Activated gamma-delta T cell treated with anti-CD3 and anti-CD28 coated beads, Interleukin-2, amount 50 U/mL, for 16 hours (primary cell): ENCODE measurements at places on chromosomes 1 and 21.

- no peak for DNase-seq
Observed at GRCh38 chr1:215900684-215901083, 333.6 kb downstream of the KCTD3 start.

DNA sequence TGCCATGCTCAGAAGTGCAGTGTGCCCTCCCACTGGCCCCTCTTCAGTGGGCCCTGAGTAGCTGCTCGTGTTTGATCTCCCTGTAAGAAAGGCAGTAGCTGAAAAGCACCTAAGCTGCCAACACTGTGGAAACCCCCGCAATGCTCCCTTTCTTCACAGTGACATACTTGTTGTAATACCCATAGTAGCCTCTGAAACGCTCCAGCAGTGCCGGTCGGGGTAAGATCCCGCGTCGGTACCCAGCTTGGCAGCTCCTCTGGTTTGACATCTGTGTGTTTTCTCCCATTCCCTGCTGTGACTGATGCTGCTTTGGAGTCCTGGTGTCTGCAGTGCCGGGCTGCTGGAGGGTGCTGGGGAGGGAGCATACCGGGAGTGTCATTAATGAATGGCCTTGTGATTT is 3.6 kb downstream of the CHAF1B start:
- no peak for DNase-seq

- DNase-seq = no peak
Observed at GRCh38 chr1:181184621-181185020, 96.1 kb downstream of the IER5 start.

DNA sequence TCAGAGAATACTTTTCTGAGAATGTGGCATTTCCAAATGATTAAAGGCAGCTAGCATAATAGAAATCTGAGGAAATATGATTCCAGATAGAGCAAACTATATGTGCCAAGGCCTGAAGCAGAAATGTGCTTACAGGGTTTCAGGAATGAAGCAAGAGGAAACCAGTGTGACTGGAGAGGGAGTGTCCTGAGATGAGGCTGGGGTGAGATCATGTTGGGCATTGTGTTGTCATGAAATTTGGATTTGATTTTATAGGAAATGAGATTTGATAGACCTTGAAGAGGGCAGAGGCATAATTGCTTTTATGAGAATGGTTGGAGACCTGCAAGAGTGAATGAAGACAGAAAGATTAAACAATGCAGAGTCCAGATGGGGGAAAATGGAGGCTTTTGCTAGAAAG is 338.1 kb upstream of the SNX7 start:
- DNase-seq = no peak

GRCh38 chr1:155218854-155219591 is 10.5 kb downstream of the MTX1 start:
- no peak for DNase-seq

DNA sequence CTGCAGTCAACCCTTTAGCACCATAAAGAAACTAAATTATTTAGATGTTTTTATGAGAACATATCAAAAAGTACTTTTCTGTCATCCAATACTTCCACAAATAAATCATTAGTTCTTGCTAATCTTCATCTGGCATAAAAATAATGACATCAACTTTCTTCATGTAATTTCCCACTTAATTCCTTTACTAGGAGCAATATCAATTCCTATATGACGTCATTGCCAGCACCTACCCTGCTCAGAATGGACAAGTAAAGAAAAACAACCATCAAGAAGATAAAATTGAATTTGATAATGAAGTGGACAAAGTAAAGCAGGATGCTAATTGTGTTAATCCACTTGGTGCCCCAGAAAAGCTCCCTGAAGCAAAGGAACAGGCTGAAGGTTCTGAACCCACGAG is 116.9 kb downstream of the PTPRC start:
- no peak for DNase-seq

DNA sequence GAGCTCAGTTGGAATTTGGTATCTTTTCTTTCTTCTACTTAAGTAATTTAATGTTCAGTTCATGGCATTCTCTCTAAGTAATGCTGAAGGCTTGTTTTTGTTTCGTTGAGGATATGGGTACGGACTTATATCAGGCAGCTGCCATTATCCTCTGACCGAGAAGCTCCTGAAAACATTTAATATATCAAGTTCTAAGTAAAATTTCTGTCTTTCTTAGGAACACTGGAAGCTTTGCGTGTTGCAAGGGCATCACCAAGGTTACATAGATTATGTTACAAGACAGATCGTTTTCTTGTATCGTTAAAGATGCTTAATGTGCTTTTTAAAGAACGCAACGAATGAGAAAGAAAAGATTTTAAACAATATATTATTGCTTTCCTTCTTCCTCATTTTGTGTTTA is 1.0 kb upstream of the GALNT2 start:
- no peak for DNase-seq

- no peak for DNase-seq
Observed at GRCh38 chr1:205332015-205332791, 10.7 kb upstream of the NUAK2 start.

DNA sequence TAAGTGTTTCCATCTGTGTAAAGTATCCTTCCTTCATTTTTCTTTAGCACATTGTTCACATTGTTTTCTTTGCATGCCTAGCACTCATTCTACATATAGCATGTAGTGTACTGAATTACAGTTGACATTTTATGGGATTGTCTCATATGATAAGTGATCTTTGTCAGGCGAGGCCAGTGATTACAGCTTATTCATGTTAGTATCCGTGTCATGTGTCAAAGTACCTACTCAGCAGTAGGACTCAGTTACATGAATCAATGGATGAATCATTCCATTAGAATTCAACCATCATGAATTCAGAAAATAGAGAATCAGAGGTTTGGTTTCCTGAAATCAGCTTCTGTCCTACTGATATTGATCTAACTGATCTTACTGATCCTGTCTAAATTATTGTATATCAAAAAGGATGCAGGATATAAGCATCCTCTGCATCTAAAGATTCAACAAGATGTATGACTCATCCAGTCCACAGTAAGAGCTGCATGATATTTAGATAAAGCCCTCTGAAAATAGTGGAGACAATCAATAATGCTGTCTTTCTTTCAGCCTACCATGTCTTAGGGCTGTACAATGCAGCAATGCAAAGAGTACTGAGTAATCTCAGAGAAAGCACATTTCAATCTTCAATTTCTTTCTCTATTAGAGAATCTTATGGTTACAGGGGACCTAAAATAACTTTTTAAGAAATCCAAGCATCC is 20.7 kb upstream of the HRNR start:
- no peak for DNase-seq

- no peak for DNase-seq
Observed at GRCh38 chr21:32954353-32954752, 71.4 kb upstream of the OLIG2 start.
